Natural killer cell treated with Interleukin-12 subunit alpha and Interleukin-12 subunit beta and Interleukin-15 and Interleukin-18, amount 100 ng/mL, for 72 hours (primary cell): ENCODE measurements at places on chromosomes 2 and 18.

GRCh38 chr2:231966886-231967285 lies 5.4 kb downstream of the DIS3L2 start:
- no peak for DNase-seq

- no peak for DNase-seq
These were observed 50.7 kb upstream of the ARL5A start for GRCh38 chr2:151878655-151879563.

DNA sequence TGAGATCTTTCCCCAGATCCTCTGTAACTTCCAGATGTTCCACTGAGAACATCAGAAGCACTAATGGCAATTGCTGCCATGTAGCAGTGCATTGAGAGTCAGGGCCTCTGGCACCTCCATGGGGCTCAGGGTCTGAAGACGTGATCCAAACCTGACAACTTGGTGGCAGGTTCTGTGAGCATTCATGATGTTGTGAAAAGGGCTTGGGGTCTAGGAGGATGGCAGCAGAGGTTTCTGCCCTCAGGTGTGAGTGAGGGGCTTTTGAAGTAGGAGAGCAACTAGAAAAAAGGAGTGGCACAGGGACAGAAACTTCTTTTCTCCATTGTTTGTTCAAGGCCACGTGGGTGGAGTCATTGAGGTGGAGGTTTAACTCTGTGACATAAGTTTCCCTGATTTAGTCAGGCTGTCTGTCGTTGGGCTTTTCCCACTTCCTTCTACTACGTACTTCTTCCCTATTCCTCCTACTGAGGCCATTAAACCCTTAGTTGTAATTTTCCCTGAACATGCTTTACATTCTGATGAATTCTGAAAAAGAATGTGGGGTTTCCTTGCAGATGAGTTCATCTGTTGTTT lies 13.1 kb downstream of the CFLAR start:
- DNase-seq: no peak

- DNase-seq: no peak
These were observed 60.8 kb downstream of the ST3GAL5 start for GRCh38 chr2:85827879-85828569.

DNA sequence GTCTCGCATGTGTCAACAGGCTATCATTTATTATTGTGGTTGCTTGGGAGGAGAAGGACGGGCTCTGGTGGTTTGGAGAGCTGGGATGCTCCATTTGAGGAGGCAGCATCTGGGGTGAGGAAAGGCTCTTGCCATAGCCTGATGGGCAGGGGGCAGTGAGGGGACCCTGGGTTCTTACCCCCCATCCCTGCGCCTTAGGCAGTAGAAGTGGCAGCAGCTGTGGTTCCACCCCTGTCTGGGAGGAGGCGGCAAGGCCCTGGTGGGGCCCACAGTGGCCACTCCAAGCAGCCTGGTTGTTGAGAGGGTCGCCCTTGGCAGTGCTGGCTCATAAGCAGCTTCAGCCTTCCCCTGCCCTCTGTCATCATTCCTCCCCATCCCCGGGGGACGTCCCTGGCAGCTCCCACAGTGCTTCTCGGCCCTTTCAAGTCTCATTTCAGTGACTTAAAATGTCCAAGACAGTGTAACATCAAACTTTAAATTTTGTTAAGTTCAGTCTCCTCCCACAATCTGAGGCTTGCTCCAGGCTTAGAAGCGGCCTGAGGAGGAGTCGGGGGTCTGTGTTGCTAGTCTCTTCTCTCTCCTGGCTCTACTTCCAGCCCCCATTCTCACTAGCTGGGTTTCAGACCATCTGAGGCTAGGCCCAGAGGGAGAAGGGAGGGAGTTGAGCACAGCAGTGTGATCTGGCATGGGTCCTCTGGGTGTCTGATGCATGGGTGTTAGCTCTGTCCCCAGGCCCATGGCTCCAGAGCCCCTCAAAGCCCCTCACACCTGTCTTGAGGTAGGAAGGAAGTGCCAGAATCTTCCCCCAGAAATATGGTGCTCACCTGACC lies 34.9 kb upstream of the PTPN4 start:
- no peak for DNase-seq

DNA sequence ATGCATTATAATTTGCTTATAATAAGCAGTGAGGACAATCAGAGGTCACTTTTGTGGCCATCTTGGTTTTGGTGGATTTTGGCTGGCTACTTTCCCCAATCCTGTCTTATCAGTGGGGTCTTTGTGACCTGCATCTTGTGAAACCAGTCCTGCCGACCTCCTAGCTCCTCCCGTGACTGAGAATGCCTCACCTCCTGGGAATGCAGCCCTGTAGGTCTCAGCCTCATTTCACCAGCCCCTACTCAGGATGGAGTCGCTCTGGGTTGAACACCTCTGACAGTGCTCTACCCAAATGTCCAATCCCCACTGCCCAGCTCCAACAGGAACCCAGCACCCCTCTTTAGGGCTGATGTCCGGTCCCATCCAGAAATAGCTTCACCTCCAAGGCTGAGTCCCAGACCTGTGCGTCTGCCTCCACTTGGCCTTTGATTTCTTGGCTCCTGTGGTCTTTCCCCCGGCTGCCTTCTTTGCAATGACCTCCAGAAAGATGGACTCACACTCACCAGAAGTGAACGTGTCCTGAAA lies 31.3 kb upstream of the PXDN start:
- DNase-seq: no peak

- no peak for DNase-seq
These were observed 79.3 kb upstream of the GLI2 start for GRCh38 chr2:120656273-120656950.

DNA sequence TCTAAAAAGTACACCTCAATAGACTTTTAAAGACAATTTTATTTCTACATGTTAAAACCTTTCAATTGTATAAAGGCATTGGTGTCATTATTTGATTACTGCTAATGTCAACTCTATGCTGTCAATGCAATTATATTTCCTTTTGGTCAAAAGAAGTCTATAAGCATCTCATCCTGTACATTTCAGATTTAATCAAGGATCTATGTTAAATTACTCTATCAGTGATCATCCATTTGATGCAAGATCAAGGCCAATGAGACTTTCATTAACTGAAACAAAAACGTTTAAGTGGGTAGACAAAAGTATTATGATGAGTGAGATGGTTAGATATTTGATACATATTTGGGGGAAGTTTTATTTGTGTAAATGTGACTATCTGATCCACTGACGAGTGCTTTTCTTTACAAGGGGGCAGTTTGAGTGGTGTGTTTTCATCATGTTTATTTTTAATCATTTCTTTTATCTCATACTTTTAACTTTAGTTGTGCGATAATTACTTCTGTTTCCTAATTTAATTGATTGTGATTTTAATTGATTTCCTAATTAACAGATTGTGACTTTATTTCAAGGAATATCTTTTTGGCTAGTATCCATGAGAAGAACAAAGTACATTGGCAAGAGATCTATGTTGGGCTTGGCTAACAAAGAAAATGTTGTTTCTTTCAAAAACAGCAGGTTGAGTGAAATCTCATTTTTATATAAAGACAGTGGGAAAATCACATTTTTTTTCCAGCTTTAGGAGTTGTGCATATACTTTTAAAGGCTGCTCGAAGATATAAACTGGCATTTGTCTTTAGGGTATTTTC lies 1.1 kb downstream of the ARHGAP28 start:
- no peak for DNase-seq

GRCh38 chr2:46421361-46421760 lies 58.0 kb upstream of the TMEM247 start:
- no peak for DNase-seq

DNA sequence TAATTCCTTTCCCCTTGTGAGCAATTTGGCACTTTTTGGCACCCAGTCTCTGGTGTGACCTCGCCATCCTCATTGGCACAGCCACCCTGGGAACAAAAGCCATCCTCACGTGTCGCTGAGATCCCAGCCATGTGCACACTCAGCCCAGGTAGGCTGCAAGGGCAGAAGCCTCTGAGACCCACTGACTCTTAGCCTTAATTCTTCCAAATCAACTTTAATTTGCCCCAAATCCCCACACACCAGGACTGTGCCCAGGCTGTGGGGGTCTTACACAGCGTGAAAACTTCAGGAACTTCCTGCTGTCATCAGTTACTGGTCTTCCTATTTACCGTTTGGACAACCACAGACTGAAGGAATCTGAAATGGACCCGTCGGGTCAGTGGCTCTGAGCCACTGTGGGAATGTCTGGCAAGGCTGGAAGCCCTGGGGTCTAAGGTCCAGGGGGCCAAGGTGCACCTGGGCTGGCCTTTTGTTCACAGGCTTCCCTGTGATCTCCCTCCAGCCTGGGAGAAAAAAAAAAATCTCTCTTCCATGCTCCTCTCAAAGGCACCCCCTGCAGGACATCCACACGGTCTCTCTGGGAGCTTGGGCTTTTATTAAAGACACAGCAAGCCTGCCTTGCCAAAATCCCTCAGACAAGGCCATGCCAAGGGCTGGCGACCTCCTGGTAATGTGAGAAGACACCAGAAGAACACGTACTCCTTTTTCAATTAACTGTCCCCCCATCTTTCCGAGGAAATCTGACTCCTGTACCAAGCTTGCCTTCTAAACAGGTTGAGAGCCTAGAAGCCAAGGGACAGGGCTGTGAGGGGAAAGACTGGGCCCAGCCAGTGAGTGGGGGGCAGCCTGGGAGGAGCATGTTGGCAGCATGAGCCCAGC lies 42.1 kb upstream of the LAPTM4A start:
- no peak for DNase-seq

- no peak for DNase-seq
These were observed 132.9 kb upstream of the CCDC68 start for GRCh38 chr18:55092166-55092565.

DNA sequence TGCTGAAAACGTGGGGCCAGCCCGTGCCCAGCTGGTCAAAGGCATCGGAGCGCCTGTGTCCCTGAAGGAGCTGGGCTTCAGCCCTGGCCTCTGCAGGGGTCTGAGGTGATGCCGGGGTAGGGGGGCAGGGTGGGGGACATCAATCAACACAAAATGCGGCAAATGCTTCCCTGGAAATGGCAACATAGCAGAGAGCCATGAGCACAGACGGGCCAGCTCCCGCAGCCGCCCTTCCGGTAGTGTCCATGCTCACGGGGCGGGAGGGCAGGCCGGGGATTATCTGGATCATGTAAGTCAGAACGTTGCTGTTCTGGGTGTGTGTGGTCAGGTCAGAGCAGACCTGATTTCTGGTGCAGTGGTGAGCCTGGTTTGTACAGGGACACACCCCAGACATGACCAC lies 56.5 kb upstream of the TWIST2 start:
- DNase-seq: no peak

- DNase-seq: no peak
These were observed 80.2 kb downstream of the MSH2 start for GRCh38 chr2:47483191-47483590.

GRCh38 chr18:70195852-70196434 lies 9.5 kb downstream of the RTTN start:
- DNase-seq: no peak

DNA sequence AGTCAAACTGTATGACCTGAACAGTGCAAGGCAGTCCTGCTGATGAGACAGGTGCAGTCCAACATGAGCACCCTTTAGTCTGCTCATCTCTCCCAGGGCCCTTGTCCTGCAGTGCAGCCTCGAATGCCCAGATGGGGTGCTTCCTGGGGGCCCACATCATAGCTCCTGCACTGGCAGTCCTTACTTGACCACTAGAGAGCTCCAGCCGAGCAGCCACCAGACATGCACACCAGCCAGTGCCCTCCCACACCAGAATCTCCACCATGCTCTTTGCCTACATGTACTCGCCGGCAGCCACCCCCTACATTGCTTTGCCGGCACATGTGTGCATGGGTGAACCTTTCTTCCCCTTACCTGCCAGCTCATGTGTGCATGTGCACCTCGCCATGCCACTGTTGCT lies 188.8 kb upstream of the GULP1 start:
- no peak for DNase-seq

- DNase-seq: no peak
These were observed 54.4 kb downstream of the CCDC88A start for GRCh38 chr2:55365303-55365702.
